SJCRH30 (cell line): ENCODE measurements at places on chromosomes 6 and 20. TPM values are rescaled to one million over a fixed set of nuclear protein-coding genes. Genes with fewer than 3 reads are reported as not detected.

SNPH gene
- total RNA-seq, result 2.9 and 3.0 TPM in 2 replicates

DNA sequence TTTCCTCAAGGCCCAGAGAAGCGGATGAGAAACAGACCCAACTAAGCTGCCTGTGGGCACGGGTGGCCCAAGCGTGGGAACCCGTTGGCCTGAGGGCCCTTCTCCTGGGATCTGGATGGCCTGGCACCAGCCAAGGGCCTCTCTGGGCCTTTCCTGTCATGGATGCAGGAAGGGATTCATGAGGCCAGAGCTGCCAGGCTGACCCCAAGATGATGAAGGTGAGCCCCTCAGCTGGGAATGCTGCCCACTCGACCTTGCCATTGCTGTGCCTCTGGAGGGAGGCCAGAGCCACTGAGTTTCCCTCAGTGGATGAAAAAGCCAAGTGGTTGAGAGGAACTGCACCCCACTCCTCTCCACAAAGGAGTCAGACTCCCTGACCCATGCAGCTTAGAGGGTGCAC, 171.2 kb downstream of the VEGFA start:
- H3K27ac ChIP-seq, result no peak overlapping the region
- no peaks in the 10 kb centered on the region for H3K36me3 ChIP-seq
- no peaks in the 10 kb centered on the region for H3K27me3 ChIP-seq
- DNase-seq, result no peak
- no peak overlapping the region for H3K4me3 ChIP-seq

GRCh38 chr6:7136859-7137334, 29.1 kb downstream of the RREB1 start:
- DNase-seq, result no peak
- no peaks in the 10 kb centered on the region for H3K36me3 ChIP-seq
- no peak overlapping the region for H3K27ac ChIP-seq
- no peaks in the 10 kb centered on the region; the same call in 1 of the 2 replicates for H3K4me1 ChIP-seq
- no peak overlapping the region for H3K4me3 ChIP-seq
- no peaks in the 10 kb centered on the region for H3K27me3 ChIP-seq

DNA sequence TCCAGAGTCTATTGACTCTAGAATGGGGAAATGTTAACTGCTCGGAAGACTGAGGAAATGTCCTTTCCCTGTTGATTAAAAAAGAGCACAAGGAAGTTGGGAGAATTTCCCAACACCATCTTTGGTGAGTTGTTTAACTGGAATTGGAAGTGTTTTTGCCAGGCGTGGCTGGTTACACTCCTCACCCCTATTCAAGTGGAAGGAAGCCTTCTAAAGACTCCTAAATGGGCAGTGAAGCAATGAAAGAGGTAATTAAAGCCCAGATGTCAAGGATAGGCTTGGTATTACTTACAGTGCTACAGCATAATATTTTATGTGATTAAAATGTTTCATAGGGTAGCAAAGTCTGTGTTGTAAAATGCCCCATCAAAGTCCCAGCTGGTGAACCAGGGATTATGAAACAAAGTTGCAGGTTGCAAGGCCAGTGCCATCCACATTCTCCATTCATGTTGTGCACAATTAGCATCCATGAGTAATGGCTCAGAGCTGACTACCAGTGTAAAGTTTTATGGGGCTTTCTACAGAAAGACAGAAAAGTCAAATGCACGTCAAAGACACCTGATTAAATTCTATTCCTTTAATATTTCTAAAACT, 52.6 kb downstream of the BTBD3 start:
- no peaks in the 10 kb centered on the region for H3K27me3 ChIP-seq
- H3K27ac ChIP-seq, result no peak overlapping the region
- no peaks in the 10 kb centered on the region for H3K4me1 ChIP-seq

MAS1 gene
- 0.04 TPM in 1 of 2 replicates, not detected in the other for total RNA-seq

PACRG gene
- total RNA-seq, result not detected in 2 replicates

SLC13A3 gene
- not detected in 2 replicates for total RNA-seq

DNA sequence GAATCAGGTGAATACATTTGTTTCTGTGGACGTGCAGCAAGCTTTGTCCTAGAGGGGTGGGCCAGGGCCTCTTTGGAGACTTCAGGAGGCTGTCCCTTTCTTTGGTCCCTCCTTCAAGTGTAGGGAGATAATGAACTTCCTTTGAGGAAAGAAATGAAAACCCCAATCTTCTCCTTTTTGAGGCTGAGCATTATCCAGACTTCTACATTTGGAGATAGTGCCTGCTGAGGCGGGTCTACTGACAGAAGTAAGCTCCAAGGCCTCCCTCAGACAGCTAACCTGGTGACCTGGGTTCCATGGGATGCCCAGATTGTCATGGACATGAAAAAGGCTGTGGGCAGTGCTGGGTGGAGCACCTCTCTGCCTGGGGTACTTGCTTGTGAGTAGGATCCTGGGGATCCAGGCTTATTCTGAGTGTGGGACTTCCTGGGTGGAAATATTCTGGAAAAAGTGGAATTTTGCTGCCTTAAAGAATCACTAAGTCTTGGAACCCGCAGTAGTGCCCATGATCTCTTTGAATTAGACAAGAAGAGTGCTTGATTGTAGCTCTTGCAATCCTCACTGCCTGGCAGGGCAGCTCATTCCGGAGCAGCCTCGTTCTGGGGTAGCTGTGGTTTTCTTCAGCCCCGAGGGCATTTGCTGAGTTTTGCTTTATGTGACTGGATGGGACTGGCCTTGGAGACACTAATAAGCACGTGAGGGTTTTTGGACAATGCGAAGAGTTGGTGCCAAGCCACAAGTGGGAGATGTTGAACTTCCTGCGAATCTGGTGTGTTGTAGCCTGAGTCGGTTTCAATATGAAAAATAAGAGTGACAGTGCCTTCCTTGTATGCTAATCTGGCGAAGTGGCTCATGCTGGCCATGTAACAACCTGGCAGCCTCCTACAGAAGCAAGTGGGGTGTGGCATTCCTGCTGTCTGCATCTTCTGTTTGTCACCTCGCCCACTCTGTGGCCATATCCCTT, 28.1 kb downstream of the SNRNP48 start:
- DNase-seq, result peak; percentile 52
- no peaks in the 10 kb centered on the region for H3K36me3 ChIP-seq
- no peaks in the 10 kb centered on the region for H3K27me3 ChIP-seq
- no peak overlapping the region for H3K4me3 ChIP-seq

- H3K4me3 ChIP-seq, result no peak overlapping the region
- H3K27ac ChIP-seq, result no peak overlapping the region
- peaks cover 28% of the 10 kb centered on the region for H3K4me1 ChIP-seq
- DNase-seq, result no peak
- H3K36me3 ChIP-seq, result no peaks in the 10 kb centered on the region
- peaks cover 8% of the 10 kb centered on the region; the same call in 1 of the 2 replicates for H3K27me3 ChIP-seq
Observed at GRCh38 chr20:37278966-37279590, 10.4 kb upstream of the MANBAL start.

DNA sequence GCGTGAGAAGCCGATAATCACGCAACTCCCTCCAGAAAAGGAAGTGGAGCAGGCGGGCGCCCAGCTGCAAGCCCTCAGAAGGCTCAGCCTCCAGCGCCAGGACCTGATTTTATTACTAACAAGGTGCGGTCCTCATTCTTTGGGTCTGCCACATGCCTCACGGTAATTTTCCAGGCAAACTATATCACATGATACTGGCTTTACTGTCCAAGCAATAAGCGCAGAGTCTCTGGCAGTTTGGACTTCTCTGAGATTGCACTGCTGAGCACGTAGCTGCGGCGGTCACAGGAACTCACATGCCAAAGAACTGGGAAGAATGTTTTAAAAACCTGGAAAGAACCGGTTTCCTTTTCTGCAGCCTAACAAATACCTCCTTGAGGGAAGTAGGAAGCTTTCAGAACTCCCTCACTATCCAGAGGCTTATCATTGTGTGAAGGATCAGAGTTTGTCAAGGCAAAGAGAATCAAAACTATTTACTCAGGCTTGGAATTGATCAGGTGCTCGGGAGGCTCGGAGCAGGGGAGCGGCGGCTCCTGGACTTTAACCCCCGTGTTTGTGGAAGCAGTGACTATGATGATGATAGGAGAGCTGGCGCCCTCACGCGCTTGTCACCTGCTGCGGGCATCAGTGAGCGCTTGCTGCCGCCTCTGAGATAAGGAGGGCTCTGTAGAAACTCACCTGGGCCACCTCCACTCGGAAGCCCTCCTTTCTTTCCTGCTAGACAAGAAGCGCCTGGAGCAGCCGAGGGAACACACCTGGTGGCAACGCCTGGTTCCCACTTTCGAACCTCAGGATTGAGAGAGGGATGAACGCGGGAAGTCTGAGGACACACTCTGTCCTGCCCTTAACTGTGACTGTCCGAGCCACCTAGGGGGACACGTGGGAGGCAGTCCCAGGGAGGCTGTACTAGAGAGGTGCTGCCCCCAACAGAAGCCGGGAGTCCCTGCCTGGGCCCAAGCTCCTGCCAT, 27.2 kb upstream of the SYNJ2 start:
- no peaks in the 10 kb centered on the region for H3K4me1 ChIP-seq
- no peak for DNase-seq
- no peaks in the 10 kb centered on the region for H3K36me3 ChIP-seq

DNA sequence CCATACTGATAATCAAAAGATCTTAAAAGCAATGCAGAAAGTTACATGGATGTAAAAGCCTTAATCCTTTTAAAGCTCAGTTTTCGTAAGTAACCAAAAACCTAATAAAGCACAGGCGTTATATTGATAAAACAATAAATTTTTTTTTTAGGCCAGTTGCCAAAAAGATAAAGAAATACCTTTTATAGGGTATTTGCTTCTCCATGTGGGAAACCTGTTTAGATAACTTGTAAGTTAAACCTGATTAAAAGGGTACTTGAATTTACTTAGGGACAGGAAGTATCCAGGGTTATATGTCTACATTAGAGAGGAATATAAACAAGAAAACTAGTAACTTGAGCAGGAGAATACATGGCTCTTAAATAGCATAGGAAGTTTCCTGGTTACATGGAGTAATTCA, 21.1 kb downstream of the FBXO9 start:
- H3K27ac ChIP-seq, result no peak overlapping the region
- no peaks in the 10 kb centered on the region for H3K27me3 ChIP-seq
- peaks cover 16% of the 10 kb centered on the region for H3K36me3 ChIP-seq
- H3K4me3 ChIP-seq, result no peak overlapping the region
